ENCODE measurements at places on chromosomes 11 and 22.

- no peak overlapping the region for H3K27ac ChIP-seq
- no peaks in the 10 kb centered on the region for H3K36me3 ChIP-seq
- no peak for DNase-seq
- H3K4me3 ChIP-seq: no peak overlapping the region
- no peaks in the 10 kb centered on the region for H3K4me1 ChIP-seq
Measured at GRCh38 chr11:116710001-116710674, 62.6 kb downstream of the BUD13 start.

- H3K27ac ChIP-seq: no peak within 1 kb of the TSS
- no peaks in the 10 kb centered on the region for H3K4me1 ChIP-seq
- peak within 1 kb of the TSS; percentile 16 for H3K4me3 ChIP-seq
- no peaks in the 10 kb centered on the region for H3K36me3 ChIP-seq
Measured at GRCh38 chr11:7251836-7252682, at the start of gene SYT9. SYT9 (plus strand) TSS chr11:7251904; CDS start chr11:7252187, 283 bp downstream.

DNA sequence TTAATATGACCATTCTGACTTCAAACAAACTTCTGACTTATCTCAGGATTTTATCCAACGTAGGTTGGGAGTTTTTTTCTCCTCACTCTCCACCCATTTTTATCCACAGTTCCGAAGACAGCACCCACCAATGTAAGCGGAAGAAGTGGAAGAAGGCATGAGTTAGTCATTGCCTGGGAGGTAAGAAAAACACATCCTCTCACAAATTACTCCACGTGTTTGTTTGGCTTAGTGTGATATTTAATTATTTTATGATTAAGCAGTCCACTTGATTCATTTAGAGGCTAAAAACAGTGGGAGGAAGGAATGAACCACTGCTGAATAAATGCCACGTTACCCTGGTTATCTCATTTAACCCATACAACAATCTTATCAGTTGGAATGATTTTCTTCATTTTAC is 389.6 kb upstream of the ARHGAP42 start:
- no peak for DNase-seq
- no peaks in the 10 kb centered on the region for H3K27me3 ChIP-seq
- H3K4me3 ChIP-seq: no peak overlapping the region
- no peaks in the 10 kb centered on the region for H3K4me1 ChIP-seq
- no peaks in the 10 kb centered on the region for H3K36me3 ChIP-seq

GRCh38 chr11:63919267-63920125 is 2.5 kb upstream of the RCOR2 start:
- H3K4me3 ChIP-seq: no peak overlapping the region
- no peak for DNase-seq

- H3K4me3 ChIP-seq: no peak overlapping the region
- H3K27ac ChIP-seq: no peak overlapping the region
- no peaks in the 10 kb centered on the region for H3K4me1 ChIP-seq
- DNase-seq: no peak
- H3K27me3 ChIP-seq: no peaks in the 10 kb centered on the region
- no peaks in the 10 kb centered on the region for H3K36me3 ChIP-seq
Measured at GRCh38 chr11:5737091-5737490, 843 bp downstream of the OR56B1 start.

- H3K4me3 ChIP-seq: no peak overlapping the region
- H3K27me3 ChIP-seq: no peaks in the 10 kb centered on the region
- no peak for DNase-seq
- peak overlapping the region; percentile 42 for H3K27ac ChIP-seq
- peaks cover 78% of the 10 kb centered on the region for H3K36me3 ChIP-seq
- H3K4me1 ChIP-seq: peaks cover 54% of the 10 kb centered on the region
Measured at GRCh38 chr22:30297276-30297990, 8.1 kb upstream of the CASTOR1 start.

DNA sequence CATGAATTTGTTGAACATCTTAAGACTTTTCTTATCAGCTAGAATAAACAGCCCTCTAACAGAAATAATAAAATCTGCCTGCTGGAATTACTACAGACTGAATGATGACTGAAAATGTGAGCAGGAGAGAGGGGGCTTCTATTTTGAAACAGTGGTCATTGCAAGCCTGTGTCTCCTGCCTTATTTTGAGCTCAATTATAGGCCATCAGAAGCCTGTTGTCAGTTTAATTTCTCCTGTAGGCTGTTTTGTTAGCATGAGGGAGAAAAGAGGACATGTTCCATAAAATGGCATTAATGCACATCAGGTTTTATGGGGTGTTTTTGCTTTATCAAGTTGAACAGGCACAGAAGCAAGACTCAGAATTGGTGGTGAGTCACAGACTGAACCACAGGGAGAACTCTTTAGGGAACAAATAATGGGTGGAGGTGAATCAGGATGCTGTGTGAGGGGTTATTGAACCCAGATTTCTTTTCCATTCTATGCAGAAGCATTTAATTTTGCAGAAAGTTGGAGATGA is 129.1 kb downstream of the PARVA start:
- H3K4me3 ChIP-seq: no peak overlapping the region
- no peak overlapping the region for H3K27ac ChIP-seq
- H3K27me3 ChIP-seq: no peaks in the 10 kb centered on the region
- no peaks in the 10 kb centered on the region for H3K36me3 ChIP-seq
- DNase-seq: no peak
- no peaks in the 10 kb centered on the region for H3K4me1 ChIP-seq

DNA sequence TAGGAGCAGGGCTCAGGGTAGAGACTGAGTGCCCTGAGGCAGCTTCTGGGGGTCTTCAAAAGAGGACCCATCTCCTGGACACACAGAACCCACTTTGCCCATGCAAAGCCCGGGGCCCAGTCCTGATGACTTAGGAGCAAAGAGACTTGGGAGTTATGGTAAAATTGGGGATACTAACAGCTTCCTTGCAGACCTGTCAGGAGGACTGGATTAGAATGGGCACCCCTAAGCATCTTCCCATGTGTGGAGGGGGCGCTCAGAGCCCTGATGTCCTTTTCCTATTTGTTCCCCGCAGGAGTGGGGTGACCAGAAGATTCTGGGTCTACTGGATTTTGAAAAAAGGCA is 100.0 kb downstream of the WNT7B start:
- no peaks in the 10 kb centered on the region for H3K4me1 ChIP-seq
- DNase-seq: no peak
- H3K27me3 ChIP-seq: peaks cover 10% of the 10 kb centered on the region
- no peaks in the 10 kb centered on the region for H3K36me3 ChIP-seq
- H3K4me3 ChIP-seq: no peak overlapping the region
- H3K27ac ChIP-seq: no peak overlapping the region

DNA sequence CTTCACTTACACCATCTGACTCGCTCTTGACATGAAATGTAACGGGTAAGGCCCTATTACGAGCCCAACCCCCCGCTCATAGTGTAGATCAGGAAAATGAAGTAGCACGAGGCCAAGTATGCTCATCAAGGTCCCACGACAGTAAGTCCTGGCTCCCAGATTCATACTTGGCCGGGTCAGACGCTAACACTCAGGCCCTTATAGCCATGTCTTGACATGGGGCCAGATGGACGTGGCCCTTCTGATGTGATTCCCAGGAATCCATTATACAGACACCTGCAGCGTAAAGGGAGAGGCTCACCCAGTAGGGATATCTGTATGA is 175.1 kb downstream of the CEP164 start:
- no peaks in the 10 kb centered on the region for H3K36me3 ChIP-seq
- H3K4me3 ChIP-seq: no peak overlapping the region
- no peak overlapping the region for H3K27ac ChIP-seq
- H3K4me1 ChIP-seq: no peaks in the 10 kb centered on the region
- DNase-seq: no peak

DNA sequence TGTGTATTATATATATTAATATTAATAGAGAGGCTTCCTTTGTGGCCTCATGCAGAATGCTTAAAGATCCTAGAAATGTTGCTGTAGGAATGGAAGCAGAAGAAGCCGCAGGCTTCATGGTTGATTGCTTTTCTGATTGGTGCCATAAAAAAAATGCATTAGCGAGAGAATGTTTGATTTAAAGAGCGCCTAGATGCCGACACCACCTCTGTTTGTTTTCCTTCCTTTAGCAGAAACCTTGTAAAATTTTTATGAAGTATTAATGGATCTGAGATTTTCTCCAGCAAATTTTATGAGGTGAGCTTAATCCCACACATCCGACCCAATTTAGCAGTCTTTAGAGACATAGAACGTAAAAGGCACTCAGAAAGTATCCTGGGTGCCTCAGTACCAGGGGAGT is 587.5 kb downstream of the NTM start:
- no peak overlapping the region for H3K27ac ChIP-seq
- H3K27me3 ChIP-seq: no peaks in the 10 kb centered on the region
- H3K4me1 ChIP-seq: no peaks in the 10 kb centered on the region
- H3K4me3 ChIP-seq: no peak overlapping the region
- H3K36me3 ChIP-seq: no peaks in the 10 kb centered on the region

DNA sequence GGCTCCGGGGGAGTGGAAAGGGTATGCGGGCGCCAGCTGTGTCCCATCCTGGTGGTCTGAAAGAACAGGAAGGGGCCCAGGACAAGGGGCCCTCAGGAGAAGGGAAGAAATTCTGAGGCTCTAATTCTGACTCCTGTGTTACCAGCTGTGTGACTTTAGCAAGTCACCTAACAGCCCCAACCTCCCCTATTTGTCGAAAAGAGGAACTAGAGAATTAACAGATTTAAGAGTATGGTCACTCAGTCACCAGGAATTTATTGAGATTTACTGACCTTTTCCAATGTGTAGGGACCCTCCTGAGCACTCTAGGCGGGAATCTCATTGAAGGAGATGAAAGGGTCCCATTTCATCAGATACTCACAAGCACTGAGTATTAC is 14.6 kb downstream of the RPS6KA4 start:
- no peak overlapping the region for H3K27ac ChIP-seq
- peaks cover 20% of the 10 kb centered on the region for H3K36me3 ChIP-seq
- H3K27me3 ChIP-seq: no peaks in the 10 kb centered on the region
- H3K4me1 ChIP-seq: no peaks in the 10 kb centered on the region
- no peak for DNase-seq

- H3K4me3 ChIP-seq: no peak overlapping the region
- no peak overlapping the region for H3K27ac ChIP-seq
- H3K36me3 ChIP-seq: no peaks in the 10 kb centered on the region
- H3K27me3 ChIP-seq: no peaks in the 10 kb centered on the region
- no peak for DNase-seq
- H3K4me1 ChIP-seq: no peaks in the 10 kb centered on the region
Measured at GRCh38 chr11:19508165-19508564, 204.5 kb upstream of the NAV2 start.

DNA sequence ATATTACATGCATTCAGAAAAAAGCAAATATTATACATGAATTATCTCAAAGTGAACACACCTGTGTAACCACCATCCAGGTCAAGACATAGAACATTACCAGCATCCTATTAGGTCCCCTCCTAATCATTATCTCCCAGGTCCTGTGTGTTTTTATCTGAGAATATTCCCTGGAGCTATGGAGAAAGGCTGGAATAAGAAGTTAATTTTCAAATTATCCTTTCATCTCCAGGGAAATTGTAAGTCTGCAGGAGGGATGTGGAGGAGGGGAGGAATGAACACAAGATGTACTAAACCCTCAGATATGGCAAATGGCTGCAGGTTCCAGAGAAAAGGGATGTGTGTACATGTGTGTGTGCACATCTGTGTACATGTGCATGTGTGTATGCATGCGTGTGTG is 25.2 kb upstream of the NAV2 start:
- no peaks in the 10 kb centered on the region for H3K36me3 ChIP-seq
- H3K27me3 ChIP-seq: no peaks in the 10 kb centered on the region
- DNase-seq: no peak
- no peak overlapping the region for H3K27ac ChIP-seq
- no peaks in the 10 kb centered on the region for H3K4me1 ChIP-seq

DNA sequence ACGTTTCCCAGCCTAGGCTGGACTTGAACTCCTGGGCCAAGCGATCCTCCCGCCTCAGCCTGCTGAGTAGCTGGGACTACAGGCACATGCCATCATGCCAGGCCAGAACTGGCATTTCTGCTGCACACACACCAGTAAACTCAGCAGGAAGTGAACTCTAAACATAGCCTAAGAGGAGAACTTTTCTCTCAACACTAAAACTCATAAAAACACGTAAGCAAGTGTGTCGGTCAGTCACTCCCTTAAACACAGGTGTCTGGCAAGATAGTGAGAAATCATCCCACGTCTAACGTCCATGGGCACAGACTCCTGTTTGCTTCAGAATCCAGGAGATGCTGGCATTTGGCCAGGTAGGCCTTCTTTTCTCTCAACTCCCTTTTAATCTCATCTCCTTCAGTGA is 104.8 kb downstream of the RPL27A start:
- no peak overlapping the region for H3K27ac ChIP-seq
- no peaks in the 10 kb centered on the region for H3K27me3 ChIP-seq
- H3K4me3 ChIP-seq: no peak overlapping the region
- H3K36me3 ChIP-seq: no peaks in the 10 kb centered on the region

DNA sequence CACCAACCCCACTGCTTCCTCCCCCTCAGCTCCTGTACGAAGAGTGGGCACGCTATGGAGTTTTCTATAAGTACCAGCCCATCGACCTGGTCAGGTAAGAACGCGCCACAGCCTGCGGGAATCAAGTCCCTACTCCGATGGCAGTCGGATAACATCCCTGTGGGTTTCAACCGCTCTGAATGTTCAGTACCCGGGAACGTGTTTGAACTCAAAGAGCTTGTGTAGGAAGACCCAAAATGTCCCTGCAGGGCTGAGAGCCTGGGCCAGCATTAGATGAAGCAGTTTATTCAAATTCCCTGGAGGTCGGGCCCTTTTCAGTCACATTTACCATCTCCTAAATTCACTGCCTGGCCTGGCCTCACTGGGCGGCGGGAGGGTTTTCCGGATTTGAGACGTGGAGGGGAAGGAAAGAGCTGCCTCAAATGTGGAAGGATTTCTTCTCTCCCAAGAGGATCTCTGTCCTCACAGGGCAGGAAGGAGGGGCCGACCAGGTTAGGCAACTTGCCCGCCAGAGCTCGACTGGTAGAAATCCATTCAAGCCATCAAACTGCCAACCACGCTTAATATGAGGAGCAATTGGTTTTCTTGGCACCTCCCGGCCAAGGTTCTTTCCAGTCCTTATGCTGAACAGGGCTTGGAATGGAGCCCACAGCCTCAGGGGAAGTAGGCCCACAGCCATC is 46.3 kb downstream of the ANO1 start:
- no peaks in the 10 kb centered on the region for H3K27me3 ChIP-seq
- no peaks in the 10 kb centered on the region for H3K36me3 ChIP-seq
- no peak overlapping the region for H3K4me3 ChIP-seq
- no peak for DNase-seq
- H3K4me1 ChIP-seq: no peaks in the 10 kb centered on the region
- H3K27ac ChIP-seq: no peak overlapping the region

GRCh38 chr22:37498289-37498909 is 12.2 kb upstream of the MFNG start:
- H3K4me3 ChIP-seq: no peak overlapping the region
- no peak overlapping the region for H3K27ac ChIP-seq
- DNase-seq: peak; percentile 43
- no peaks in the 10 kb centered on the region for H3K27me3 ChIP-seq
- H3K4me1 ChIP-seq: no peaks in the 10 kb centered on the region

Data from effector memory CD4-positive, alpha-beta T cell (primary cell).